Adipocyte (in vitro differentiated cells): ENCODE measurements at places on chromosomes 6 and 20.

GRCh38 chr20:45011108-45011526 is 44.8 kb downstream of the STK4 start:
- peak; percentile 89 for DNase-seq

DNA sequence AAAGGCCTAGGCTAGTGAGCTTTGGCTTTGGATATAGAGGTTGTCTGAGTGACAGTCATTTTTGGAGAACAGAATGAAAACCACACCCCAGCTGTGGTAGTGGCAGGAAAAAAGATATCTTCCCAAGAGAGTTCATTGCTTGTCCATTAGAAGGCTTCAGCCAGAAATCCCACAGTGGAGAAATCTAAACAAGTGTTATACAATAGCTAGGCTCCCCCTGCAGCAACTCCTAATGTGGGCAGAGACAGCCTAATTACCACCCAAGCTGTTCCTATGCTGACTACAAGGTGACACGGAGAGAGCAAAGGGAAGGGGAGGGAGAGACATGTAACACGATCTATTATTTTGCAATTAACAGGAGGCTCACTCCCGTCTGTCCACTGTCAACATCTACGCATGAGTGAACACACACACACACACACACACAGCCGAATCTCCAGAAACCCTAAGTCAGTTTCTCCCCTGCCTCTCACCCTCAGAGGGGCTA is 147.5 kb upstream of the TCF21 start:
- peak; percentile 25 for DNase-seq

GRCh38 chr6:95249175-95249574 is 328.2 kb upstream of the MANEA start:
- DNase-seq, result peak; percentile 66

DNA sequence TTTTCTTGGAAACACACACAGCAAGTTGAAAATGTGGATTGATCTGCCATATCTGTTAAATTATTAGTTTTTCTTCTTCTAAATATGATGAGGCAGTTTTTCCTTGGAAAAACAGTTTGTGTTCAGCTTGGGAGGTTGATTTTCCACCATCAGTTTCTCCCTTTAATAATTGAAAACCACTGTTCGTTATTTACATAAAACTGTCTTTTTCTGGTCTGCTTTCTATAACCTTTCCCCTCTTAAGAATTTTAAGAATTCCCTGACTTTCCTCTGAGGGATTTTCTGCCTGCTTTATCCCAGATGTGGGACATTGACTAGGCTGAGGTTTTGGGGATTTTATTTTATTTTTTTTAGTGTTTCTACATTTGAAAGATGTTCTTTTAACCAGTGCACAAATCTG is 27.2 kb downstream of the DSE start:
- peak; percentile 75 for DNase-seq

DNA sequence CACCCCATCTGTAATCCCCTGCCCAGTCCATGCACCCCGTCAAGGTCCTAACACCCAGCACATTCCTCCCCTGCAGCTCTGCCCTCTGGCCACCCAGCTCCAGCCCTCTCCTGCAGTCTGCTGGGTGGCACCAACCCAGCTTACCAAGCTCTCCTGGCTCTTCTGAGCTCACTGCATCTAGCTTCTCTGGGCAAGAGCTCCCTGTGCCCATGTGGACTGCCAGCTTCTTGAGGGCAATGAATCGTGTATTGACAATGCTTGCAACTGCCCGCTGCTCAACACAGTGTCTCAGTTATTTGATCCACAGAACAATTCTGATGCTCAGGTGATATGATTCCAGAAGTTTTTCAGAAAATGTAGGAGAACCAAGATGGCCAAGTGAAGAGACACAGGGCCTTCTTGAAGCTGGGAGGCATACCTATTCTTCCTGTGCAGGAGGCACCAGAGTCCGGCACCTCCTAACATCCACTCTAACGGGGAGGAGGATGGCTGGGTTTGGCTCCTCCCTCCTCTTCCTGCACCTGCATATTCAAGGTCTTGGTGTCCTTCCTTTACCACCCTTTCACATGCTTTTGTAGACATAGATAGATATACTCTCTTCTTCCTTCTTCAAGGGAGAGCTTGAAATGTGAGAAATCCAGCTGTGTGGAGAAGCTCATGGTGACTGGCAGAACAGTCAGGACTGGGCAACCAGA is 85.6 kb downstream of the TRERF1 start:
- DNase-seq, result no peak
